ENCODE measurements at places on chromosomes 7 and 10.

GRCh38 chr10:5282137-5282536 is 82.6 kb upstream of the UCN3 start:
- no peak for DNase-seq

DNA sequence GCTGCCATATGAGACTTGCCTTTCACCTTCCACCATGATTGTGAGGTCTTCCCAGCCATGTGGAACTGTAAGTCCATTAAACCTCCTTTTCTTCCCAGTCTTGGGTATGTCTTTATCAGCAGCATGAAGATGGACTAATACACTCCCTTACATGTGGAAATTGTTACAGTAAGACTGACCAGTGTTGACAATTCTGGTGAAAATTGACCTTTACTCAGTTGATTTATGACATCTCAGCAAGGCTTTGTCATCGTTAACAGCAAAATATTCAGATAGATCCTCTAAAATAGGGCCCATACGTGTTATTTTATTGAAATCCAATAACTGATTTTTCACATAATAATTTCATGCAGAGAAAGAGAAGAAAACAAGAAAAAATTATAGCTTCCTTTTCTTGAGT is 377.9 kb upstream of the SEMA3C start:
- no peak for DNase-seq

DNA sequence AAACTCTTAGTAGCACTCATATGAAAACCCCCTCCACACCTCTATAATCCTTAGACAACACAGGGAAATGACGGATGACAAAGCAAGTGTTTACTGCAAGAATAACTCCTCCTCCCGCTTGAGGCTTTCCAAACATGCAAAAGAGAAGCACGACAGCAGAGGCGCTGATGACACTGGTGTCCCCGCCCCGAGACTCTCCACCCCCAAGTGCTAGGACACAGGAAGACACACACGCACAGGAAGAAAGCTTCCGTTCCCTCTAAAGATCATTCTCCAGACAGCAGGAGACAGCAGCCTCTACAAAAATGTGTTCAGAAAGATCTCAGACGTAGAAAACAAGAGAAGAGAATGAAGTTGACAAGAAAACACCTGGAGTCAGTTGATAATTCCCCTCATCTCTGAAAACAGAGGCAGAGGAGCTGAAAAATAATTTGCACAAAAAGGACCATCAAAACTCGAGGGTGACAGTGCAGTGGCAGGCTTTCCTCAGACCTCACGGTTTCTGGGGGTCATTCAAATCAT is 90.2 kb downstream of the DLG5 start:
- DNase-seq: peak; percentile 63

GRCh38 chr7:134602881-134603451 is 43.7 kb upstream of the BPGM start:
- DNase-seq: no peak

- no peak for DNase-seq
These were observed 32.7 kb downstream of the ADAP1 start for GRCh38 chr7:921581-922333.

DNA sequence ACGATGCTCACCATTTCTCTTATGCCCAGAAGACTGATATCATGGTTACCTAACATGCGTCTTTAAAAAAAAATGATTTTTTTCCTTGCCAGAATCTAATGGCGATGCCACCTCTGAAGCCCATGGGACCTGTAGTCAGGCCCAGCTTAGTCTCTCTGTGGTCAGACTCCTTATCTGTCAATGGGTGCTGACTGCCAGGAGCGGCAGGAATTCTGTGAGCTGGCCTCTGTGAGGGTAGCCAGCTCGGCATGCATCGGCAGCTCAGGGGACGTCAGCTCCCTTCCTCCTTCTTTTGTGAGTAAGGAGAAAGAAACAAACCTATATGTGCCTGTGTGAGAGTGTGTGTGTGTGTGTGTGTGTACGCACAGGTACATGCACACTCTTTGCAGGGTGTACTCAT is 49.9 kb upstream of the ZRANB1 start:
- no peak for DNase-seq

- DNase-seq: peak; percentile 8
These were observed 1.4 kb downstream of the FBXW4 start for GRCh38 chr10:101693651-101693977.

DNA sequence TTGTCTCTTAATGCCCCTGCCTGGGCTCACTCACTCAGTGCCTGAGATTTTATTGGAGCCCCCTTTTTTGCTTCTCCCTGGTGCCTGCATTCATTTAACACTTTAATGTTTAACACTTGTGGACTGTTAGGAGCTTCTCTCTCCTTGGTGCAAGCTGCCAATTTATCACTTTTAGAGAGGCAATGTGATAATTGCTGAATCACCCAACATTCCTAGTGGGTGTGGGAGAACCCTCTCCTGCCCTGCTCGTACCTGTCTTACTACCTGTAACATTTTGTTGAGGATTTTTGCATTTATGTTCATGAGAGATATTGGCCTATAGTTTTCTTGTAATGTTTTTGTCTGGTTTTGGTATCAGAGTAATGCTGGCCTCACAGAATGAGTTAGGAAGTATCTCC is 13.2 kb downstream of the STAM start:
- DNase-seq: no peak
